HAP-1 (cell line): ENCODE measurements at places on chromosomes 7 and 10.

GRCh38 chr10:112526906-112527305 lies 79.9 kb downstream of the VTI1A start:
- no peak for DNase-seq

DNA sequence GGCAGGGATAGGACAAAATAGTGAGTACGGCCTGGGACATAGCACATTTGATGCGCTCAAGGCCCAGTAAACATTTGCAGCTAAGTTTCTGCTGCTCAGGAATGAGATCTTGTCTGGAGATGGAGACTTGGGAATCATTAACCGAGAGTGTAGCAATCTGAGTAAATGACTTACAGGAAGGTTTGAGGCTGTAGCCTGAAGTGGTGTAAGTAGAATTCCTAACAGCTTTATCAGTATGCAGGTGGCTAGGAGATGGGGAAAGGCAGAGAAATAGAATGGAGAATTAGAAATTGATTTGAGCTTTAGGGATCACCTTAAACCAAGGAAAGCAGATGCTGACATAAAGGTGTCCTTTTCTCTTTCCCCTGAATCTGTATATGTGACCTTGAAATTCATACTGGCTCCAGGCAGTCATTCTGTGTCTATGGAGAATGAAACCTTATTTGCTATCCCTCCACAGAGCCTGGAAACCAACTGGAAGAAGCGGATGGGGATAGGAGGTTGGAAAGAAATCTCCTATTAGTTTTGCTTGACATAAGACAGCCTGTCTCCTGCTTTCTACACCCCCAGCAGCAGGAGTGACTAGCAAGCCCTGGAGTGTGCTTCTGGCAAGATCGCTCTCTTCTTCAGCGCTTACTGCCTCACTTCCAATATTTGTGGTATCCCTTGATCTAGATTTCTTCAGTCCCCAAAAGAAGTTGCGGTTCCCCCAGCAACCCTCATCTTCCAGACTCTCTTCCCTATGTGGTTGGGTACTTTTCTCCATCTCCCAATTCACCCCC lies 6.4 kb upstream of the PON2 start:
- no peak for DNase-seq

GRCh38 chr10:126634347-126634746 lies 36.1 kb downstream of the C10orf90 start:
- DNase-seq: no peak

DNA sequence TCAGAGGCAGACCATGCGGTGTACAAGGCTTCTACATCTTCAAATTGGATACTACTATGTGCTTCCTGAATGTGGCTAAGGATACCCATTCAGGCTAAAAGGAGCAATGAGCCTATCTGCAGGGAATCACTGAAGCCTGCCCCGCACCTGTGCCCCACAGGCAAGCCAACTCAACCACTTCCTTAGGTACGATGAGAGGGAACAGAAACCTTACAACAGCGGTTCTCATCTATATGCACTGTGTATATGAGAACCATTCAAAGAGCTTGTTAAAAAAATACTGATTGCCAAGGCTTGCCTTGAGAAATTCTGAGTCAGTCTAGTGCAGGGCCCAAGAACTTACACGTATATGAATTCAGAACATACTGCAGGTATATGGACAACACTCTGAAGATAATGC lies 679.6 kb downstream of the PARD3 start:
- DNase-seq: no peak

DNA sequence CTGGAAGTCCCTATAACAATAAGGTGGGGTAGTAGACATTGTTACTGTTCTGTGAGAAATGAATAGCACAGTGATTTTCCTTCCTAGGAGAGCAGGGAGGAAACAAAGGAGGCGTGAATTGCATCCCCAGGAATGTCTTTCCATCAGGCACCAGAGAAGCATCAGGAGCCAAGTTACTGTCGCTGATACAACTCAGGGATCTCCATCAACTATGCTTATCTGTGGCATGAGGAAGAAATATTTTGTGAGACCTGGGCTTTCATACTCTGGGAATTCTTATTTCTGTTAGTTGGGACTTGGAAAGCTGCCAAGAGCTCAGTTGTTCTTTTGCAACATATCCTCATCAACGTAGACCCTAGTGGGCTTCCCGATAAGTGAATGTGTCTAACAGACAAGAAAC lies 622.3 kb downstream of the SUGCT start:
- DNase-seq: no peak

DNA sequence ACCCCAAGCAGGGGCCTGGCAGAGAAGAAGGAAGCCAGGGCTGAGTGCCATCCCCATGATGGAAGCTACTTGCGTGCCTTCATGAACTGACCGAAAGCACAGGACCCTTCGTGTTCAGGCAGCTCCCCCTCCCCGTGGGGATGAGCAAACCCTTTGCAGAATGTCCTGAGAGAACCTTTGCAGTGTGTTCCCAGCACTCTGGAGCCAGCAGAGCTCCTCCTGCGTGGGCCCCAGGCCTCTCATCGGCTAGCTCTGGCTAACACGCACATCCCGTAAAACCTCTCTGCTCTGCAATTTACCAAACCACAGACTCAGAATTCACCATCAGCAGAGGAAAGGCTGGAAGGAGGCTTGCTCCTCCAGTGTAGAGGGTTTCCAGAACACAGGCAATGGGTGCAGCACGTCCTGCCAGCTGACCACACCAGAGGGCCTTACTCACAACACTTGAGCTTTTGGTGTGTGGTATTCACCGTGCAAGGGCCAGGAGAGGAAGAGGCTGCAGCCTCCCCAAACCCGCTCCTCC lies 3.1 kb downstream of the SH3PXD2A start:
- DNase-seq: no peak

GRCh38 chr7:28554802-28555471 lies 142.6 kb downstream of the CREB5 start:
- no peak for DNase-seq

- DNase-seq: no peak
These were observed 27.1 kb upstream of the PRKCQ start for GRCh38 chr10:6607182-6607581.

DNA sequence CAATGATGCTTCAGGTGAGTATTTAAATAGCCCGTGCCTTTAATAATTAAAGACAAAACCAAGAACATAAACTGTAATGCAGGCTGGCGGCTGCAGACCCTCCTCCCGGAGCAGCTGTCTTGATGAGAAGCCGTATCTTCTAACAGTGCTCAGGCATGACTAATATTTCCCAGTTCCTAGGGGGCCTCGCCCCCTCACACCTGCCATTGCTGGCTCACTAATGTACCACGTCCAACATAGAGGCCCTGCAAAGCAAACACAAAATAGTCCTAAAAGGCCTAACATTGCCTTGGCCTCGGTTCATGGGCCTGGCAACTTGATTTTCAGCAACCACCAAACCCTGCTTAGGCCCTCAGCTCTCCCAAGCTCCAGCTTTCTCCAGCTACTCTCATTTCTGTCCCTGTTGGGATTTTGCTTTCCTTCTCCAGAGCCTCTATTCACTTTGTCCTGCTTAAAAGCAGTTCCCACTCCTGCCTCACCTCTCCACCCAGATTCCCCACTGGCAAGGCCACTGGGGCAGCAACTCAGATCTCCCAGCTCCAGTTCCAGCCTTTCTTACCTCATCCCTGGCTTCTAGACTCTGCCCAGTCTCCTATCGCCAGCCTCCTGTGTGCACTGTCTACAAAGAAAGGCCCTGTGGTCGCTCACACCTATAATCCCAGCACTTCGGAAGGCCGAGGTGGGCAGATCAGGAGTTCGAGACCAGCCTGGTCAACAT lies 16.2 kb downstream of the SORBS1 start:
- no peak for DNase-seq

DNA sequence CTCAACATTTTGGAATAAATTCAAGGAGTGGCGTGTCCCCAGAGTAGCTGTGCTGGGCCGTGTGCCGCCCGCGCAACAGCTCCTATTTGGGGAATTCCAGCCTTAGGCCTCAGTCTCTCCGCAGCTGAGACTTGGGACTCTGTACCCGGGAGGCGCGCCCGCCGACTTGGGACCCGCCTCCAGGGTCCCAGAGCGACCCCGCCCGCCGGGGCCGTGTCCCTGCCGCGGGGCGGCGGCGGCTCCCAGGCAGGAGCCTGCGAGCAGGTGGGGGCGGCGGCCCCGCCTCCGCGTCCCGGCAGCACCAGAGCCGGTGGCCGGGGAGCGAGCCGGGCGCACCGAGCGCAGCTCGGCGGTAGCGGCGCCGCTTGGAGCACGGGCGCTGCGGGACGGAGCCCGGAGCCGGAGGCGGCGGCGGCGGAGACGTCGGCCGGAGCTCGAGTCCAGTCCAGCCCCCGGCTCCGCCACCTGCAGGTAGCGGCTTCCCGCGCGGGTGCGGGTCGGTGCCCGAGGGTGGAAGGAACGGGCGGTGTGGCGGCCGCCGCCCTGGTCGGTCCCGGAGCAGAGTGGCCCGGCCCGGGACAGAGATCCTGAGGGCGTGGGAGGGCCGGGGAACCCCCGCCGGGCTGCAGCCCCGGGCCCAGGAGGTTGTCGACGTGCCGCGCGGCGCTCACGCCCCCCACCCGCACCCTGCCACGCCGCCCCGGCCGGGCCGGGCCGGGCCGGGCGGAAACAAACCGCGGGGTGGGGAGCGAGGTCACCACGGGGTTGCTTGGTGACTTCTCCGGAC lies at the start of gene WIPF3:
Gene WIPF3 (plus strand): TSS at position 301 of the 787 bp plus-strand sequence. CDS start 28,217 bp downstream, outside the sequence.
- DNase-seq: peak; percentile 72

GRCh38 chr10:119341459-119342301 lies 134.3 kb downstream of the GRK5 start:
- DNase-seq: no peak

DNA sequence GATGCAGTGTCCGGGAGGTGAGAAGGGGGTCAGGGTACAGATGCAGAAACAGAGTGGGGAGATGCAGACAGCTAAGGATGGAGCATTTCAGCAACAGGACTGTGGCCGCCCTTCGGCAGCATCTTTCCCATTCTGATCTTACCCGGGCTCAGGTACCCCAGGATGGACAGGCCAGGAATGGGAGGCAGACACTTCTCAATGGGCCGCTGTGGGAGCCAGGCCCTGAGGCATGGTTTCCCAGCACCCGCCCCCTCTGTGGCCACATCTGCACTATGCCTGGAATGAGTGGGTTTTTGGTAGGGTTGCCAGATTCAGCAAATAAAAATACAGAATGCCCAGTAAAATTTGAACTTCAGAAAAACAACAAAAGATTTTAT lies 105.2 kb upstream of the CTBP2 start:
- DNase-seq: no peak

GRCh38 chr7:83270407-83270806 lies 107.7 kb upstream of the PCLO start:
- DNase-seq: no peak

DNA sequence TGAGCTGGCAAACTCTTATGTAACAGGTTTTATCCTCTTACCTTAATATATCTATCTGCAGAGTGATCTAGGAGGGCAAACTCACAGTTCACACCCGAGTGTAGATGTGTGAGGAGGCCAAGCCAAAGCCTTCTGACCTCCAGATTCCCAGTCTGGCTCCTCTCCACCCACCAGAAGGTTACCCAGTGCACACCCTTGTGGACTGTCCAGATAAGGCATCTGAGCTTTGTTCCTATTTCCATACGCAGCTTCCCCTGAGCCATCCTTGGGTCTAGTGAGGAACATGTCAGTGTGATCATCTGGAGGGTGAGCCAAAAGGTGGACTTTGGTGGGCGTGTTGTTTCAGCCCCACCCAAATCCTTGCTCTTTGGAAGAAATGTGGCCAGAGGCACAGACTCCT lies 203.0 kb upstream of the MEOX2 start:
- peak; percentile 20 for DNase-seq

DNA sequence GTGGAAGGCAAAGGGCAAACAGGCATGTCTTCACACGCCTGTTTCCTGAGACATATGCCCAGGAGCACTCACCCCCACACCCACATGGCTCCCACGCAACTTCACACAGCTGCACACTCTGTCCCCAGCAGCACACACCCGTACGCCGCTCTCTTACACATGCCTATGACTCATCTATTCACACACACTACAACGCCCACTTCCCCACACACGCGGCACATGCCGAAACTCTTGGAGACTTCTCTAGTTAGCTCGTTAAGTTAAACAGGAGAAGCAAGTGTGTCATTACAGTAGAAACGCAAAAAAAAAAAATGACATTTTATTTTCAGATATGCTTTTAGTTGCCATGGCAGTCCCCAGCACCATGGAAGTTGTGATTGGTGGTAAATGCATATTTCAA lies 6.7 kb downstream of the CALN1 start:
- DNase-seq: no peak

DNA sequence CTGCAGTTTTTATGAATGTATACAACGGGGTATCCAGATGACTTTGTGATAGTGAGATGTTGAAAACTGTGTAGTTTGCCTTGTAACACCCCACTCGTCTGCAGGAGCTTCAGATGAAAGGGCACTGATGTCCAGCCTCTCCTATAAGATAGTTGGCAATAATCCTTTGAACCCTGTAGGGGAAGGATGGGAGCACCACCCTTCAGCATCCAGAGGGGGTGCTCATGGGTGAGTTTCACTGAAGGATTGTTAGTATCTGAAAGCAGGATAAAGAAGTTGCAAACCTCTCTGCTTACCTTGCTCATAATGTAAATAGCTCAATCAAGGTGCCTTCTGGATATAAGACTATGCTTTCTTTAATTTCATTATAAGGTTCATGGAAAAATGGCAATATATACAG lies 201.5 kb downstream of the TMEM178B start:
- DNase-seq: no peak

GRCh38 chr7:105278973-105279687 lies 109.6 kb downstream of the SRPK2 start:
- no peak for DNase-seq

DNA sequence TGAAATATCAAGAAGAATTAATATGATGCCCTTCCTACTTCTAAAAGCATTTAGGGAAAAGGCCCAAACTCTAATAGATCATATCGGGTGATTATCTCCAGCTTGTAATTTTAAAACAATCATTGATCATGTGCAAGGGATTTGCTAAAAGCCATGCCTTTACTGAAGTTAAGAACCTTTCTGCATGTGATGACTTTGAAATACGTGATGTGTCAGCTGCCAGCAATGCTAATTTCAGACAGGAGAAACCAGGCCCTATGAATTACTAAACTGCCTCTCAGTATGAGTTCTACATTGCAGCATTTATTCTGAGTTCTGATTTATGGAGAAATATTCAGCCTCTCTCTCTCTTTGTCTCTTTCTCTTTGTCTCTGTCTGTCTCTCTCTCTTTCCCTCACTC lies 203.6 kb upstream of the AKR1E2 start:
- no peak for DNase-seq

GRCh38 chr10:108586424-108586823 lies 1336.9 kb downstream of the XPNPEP1 start:
- DNase-seq: no peak

GRCh38 chr10:33193057-33193700 lies 141.3 kb downstream of the NRP1 start:
- peak; percentile 89 for DNase-seq

DNA sequence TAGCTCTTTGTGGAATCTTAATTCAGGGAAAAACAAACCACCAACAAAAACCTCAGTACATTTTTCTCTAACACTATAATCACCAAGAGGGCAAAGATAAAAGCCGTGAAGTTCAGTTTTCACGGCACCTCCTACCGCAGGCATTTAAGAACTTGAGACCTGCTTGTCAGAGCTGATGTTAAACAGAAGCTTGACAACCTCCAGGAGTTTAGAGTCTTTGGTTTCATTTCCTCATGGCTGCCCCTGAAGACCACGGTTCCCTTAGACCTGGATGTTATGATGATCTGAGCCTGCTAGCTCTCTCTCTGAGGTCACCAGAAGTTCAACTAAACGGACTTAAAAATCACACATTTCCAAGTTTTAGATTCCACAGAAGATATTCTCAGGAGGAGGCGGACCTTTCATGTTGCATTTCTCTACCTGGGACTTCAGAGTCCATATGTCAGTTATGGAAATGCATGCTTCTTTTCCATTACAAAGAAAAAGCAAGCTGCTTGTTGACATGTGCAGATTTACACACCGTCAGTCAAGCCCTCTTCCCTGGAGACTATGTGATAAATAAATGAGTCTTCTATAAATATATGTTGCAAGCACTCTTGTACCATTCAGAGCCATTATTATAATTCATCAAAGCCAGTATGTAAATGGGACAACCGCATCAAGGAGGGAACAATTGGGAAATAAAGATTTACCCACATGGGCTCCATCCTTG lies 258.0 kb downstream of the GFRA1 start:
- no peak for DNase-seq
